Lower leg skin (tissue), 4 donors: ENCODE measurements at places on chromosomes 6 and 20.

DNA sequence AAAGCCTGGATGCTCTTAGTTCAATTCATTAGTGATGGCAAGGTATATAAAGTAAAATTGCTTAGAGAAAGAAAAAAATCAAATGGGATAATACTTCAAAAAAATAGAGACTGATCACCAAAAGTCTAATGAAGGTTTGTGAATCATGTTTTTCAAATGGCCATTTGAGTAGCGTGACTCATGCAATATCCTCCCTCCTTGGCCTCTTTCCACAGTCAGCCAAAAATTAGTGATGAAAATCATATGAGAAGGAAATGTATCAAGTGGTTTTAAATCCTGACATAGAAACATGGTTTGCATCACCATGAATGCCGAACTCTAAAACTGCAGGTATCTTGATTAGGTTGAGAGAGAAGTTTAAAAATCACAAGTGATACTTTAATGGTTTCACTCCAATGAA, 1.2 kb upstream of the COL19A1 start:
- no peak for DNase-seq

- no peak for DNase-seq
These were observed 273.8 kb downstream of the CDH4 start for GRCh38 chr20:61525781-61526431.

- no peak for DNase-seq
These were observed 9.7 kb upstream of the MMS22L start for GRCh38 chr6:97292671-97293070.

GRCh38 chr20:1509237-1509636, 18.0 kb upstream of the SIRPB2 start:
- DNase-seq = no peak

GRCh38 chr6:122962000-122962624, 33.9 kb upstream of the CLVS2 start:
- no peak for DNase-seq

DNA sequence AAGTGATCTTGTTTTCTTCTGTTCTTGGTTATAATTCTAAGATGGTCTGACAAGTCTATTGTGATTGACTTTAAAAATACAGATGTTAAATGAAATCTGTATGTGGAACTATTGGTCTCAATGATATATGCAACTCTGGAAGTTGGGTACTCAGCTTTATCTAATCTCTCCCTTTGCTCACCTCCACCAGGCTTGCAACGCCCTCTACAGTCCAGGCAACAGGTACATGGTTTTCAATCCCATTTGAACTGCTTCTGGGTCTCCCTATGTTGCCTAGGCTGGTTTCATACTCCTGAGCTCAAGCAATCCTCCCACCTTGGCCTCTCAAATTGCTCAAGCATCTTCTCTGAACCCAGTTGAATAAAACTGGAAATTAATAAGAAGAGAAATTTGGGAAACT, 25.6 kb upstream of the HLA-DQB1 start:
- DNase-seq = no peak

GRCh38 chr6:36642913-36643817, 35.3 kb upstream of the CDKN1A start:
- DNase-seq = peak; percentile 94

GRCh38 chr6:111764238-111765175, 108.7 kb downstream of the FYN start:
- DNase-seq = no peak

GRCh38 chr20:49457444-49457843, 25.0 kb downstream of the KCNB1 start:
- DNase-seq = no peak

DNA sequence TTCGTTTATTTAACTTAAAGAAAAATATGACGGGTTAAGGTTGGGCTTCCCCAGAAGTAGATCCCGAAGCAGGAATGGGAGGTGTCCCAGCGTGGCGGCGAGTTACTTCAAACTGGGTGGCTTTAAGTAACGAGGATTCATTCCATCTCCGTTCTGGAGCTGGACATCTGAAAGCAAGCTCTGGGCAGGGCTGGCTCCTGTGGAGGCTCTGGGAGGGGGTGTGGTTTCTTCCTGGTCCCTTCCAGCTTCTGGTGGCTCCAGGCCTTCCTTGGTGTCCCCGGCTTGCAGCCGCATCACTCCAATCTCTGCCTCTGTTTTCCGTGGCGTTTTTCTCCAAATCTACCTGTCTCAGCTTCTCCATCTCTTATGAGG, 47.3 kb upstream of the BHLHE23 start:
- peak; percentile 66 for DNase-seq

- no peak for DNase-seq
These were observed 190.3 kb downstream of the TENT5A start for GRCh38 chr6:81562169-81562568.

GRCh38 chr20:2922957-2923356, 49.7 kb downstream of the PTPRA start:
- DNase-seq = no peak

- DNase-seq = no peak
These were observed 312.8 kb downstream of the RFPL4B start for GRCh38 chr6:112659912-112660311.

DNA sequence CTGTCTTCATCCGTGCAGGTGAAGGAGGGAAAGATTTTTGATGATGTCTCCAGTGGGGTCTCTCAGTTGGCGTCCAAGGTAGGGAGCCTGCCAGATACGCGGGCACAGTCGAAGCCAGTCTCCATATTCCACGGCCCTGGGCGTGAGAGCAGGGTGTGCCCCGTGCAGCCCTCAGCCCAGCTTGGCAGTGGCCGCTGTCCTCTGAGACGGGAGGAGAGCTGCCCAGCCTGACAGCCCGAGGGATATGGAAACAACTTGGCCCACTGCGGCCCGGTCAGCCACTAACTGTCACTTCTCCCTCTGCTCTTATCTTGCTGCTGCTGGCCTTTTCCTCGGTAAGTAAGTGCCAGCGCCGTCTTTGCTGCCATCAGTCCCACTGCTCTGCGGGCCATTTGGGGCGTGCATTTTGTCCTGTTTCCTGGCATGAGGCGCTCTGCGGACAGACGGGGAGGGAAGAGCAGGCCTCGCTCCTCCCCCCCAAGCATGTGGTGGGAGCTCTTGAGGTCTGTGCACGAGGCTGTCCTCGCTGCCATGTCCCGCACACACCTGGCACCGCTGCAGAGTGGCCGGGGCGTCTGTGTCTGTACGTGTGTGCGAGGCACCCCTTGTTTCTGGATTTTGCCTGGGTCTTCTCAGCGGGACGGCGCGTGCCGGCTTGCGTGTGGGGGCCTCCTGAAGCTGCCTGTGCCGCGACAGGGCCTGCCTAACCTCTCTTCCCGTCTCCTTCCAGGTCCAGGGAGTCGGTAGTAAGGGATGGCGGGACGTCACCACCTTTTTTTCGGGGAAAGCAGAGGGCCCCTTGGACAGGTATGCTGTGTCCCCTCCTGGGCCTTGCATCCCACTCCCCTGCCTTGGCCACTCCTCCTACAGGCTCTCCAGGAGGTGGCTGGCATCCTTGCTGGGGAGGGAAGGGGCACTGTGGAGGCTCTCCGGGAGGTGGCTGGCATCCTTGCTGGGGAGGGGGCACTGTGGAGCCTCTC, 7.1 kb upstream of the COL20A1 start:
- DNase-seq = no peak

- DNase-seq = no peak
These were observed 44.0 kb downstream of the SMPDL3A start for GRCh38 chr6:122833021-122833491.

DNA sequence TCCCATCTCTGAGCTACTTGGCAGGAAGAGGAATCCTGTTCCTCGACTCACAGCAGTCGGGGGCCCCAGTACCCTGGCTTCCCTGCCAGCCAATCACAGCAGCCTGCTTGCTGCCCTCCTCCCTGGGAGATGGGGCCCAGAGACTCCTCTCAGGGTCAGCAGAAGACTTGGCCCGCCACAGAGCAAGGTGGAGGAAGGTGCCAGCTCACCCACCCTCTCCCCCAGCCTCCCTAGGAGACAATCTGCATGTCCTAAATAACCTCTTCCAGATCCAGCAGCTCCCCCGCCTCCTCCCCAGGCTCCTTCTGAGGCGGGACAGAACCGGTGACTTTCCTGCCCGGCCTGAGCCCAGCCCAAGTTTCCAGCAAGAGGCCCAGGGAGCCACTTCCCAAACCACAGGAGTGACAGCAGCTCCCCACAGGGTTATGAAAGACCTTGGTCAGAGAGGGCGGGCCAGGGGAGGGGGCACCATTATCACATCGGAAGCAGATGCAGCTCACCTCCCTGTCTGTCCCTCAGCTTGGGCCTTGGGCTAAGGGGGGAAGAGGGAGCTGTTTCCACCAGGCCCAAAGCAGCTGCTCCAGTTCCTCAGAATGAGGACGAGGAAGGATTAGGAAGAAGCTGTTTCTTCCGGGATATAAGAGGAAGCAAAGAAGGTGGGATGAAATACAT, 2.3 kb downstream of the CCND3 start:
- peak; percentile 89 for DNase-seq

DNA sequence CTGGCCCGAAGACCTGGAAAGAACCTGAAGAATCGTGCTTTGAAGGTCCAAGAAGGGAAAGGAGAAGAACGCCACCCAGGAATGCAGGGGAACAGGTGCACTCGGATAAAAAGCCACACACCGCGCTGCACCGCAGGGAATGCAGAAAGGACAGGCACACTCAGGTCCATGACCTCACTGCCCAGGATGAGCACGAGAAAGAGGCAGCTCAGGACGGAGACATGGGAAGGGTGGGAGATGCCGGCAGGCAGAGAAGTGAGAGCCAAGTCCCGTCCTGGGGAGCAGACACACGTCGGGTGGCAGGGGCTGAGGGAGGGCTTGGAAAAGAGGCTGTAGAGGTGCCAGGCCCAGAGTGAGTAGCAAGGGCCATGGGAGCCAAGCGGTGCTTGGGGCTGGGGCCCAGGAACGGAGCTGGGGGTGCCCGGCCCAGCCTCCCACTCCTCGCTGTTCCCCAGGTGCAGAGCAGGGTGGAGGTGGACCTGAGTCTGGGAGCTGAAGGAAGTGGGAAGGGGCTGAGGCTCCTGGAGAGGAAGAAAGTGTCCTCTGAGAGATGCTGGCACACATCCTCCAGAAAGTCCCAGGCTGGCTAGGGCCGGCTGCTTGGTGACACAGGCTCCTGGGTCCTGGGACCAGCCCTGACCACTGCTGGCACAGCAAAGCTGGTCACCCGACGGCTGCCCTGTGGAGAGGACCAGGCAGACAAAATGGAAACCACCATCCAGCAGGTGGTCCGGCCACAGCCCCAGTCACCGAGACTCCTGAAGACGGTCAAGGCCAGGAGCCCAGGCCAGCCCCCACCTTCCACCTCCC, 91.3 kb downstream of the PSMB1 start:
- peak; percentile 82 for DNase-seq

DNA sequence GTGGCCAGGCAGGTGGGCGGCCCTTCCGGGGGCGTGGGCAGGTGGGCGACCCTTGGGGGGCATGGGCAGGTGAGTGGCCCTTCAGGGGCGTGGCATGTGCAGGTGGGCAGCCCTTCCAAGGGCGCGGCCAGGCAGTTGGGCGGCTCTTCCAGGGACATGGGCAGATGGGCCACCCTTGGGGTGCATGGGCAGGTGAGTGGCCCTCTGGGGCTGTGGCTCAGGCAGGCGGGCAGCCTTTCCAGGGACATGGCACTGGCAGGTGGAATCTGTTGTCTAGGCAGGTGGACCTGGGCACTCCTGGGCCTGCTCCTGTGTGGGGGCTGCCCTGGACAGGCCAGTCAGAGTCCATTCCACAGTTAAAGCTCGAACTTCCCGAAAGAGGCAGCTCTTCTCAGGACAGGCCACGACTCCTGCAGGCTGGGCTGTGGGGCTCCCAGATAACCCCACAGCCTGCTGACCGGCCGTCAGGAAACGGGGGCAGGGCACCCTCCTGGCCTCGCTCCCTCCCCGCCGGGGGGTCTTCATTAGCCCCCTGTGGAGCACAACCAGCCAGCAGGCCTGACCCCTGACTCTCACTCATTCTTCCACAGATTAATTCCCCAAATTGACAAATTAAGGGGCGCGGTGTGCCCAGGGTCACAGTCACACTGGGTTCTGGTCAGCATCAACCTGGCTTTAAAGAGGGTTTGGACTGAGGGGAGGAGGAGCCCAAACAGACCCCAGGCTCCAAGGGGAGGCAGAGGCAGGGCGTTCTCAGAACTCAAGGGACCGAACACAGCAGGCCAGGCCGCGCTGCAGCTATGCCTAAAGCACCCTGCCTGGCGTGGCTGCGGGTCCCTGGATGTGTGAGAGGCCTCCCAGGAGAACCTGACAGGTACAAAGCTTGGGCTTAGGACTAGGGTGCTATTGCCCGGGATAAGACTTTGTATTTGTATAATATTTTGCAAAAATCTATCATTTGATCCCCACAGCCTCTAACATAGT, 130.0 kb downstream of the DLL1 start:
- DNase-seq = no peak

- no peak for DNase-seq
These were observed 1115.6 kb upstream of the CITED2 start for GRCh38 chr6:140490081-140490480.

- DNase-seq = peak; percentile 90
These were observed 622 bp downstream of the GPANK1 start for GRCh38 chr6:31663961-31664789.

GRCh38 chr6:47714802-47715201, 16.4 kb downstream of the ADGRF4 start:
- DNase-seq = no peak

GRCh38 chr20:561437-562231, 18.0 kb upstream of the CSNK2A1 start:
- DNase-seq = peak; percentile 88

DNA sequence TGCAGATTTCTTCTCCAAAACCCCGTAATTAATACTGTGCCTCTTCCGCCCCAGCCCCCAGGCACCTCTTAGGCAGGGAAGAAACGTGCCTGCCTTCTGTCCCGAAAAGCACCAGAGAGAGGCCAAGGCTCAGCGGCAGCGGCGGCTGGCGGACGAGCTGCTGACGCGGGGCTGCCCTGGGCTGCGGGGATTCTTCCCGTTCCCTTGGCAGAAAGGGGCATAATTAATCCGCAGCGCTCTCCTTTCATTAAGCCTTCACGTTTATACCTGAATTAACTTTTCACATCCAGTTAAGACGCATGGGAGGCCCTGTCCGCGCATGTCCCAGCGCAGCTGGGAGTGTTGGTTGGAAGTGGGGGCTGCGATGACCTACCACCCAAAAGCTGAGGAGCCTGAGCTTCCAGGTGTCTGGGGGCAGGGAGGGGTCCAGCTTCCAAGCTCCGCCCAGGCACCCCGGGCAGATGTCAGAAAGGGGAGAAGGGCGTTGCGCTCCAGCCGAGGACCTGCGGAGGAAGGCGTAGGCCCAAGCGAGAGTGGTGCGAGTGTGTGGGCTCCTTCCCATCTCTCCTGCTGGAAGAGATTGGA, 167.4 kb upstream of the LRFN2 start:
- DNase-seq = no peak

- DNase-seq = no peak
These were observed 28.1 kb upstream of the SOX4 start for GRCh38 chr6:21565431-21565830.

- DNase-seq = no peak
These were observed 45.9 kb upstream of the ZNFX1 start for GRCh38 chr20:49323622-49324238.

DNA sequence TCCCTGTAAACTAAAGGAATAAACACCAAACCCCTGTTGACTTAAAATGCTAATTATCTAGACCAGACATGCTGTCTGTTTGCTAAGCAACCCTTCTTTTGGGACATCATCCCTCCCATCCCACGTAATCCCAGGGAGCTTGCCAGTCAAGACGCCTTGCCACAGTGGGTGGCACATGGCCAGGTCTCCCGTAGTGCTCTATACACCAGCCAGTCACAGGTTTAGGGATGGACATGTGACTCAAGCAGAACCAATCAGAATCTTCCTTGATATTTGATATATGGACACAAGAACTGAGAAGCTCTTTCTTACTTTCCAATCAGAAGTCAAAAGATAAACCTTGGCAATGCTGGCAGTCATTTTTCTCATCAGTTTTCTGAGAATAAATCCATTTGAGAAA, 60.0 kb downstream of the CNKSR3 start:
- no peak for DNase-seq
